Effector memory CD4-positive, alpha-beta T cell (primary cell): ENCODE measurements at places on chromosomes 7 and 10.

- no peak for DNase-seq
Measured at GRCh38 chr7:156656598-156656997, 16.0 kb downstream of the RNF32 start.

GRCh38 chr7:117975476-117975875 is 102.2 kb upstream of the CTTNBP2 start:
- DNase-seq, result no peak

DNA sequence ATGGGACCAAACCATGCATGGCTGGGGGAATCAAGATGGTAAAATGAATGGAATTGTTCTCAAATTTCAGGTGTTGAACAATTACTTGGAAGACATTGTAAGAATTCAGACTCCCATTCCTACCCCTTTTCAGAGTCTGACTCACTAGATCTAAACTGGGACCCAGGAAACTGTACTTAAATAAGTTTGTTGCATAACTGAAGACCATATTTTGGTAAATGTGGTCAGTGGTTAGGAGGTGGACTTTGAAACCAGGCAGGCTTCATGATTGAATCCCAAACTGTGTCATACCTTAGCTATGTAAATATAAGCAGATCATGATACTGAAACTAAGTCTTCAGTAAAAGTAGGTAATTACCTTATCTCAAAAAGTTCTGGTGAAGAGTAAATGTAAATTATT is 41.7 kb downstream of the ZWINT start:
- no peak for DNase-seq

GRCh38 chr7:31646942-31647341 is 40.1 kb upstream of the PPP1R17 start:
- DNase-seq, result no peak

- DNase-seq, result peak; percentile 23
Measured at GRCh38 chr10:11017570-11018431, at the start of gene CELF2. TSS of gene CELF2 (plus strand) at chr10:11017872. CDS start at chr10:11018090, 218 bp downstream.

- no peak for DNase-seq
Measured at GRCh38 chr10:32293581-32293980, 53.4 kb downstream of the EPC1 start.

- DNase-seq, result no peak
Measured at GRCh38 chr10:30178356-30178964, 119.1 kb upstream of the JCAD start.

GRCh38 chr10:86710987-86711512 is 42.7 kb downstream of the LDB3 start:
- DNase-seq, result peak; percentile 73

- DNase-seq, result no peak
Measured at GRCh38 chr10:22486431-22486830, 141.1 kb downstream of the SPAG6 start.

DNA sequence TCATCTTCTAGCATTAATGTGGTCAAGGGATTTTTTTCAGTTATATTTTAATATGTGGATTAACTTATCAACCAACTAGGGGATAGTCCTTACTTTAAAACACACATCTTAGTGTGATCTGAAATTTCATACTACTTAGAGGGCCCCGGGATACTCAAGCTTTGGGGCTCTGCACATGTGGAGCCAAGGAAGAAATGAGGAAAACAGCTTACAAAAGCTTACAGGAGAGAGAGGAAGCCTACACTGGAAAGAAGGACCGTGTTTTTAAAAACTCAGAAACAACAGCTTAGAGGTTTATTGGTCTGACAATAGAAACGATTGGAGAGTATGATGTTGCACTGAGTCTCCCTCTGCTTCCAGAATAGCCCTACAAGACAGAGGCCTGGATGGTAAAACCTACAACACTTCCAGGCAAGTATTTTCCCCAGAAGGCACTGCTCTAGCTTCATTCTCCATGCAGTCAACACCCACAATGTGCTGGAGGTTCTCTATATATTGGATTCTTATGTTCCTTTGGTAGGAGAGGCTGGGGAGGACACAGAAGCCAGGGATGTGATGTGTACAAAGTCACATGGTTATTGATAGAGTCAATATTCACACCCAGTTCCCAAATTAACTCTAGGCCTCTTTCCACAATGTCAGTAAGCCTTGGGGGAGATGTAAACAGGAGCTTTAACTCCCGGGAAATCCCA is 47.3 kb downstream of the JCAD start:
- DNase-seq, result no peak

- DNase-seq, result no peak
Measured at GRCh38 chr7:43295429-43295828, 183.0 kb downstream of the HECW1 start.

DNA sequence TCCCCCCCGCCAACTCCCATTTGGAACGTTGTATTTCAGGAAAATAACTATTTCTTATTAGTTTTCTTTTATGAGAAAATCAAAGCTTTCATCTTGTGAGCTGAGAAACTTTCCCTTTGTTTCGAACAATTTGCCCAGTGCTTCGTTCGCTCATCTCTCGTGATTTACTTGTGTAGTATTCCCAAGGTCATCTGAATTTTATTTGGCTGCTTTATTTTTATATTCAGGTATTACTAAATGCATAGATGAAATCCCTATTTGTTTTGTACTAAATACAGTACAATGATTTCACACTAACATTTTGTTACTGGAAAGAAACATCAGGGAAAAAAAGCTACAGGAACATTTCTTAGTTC is 12.0 kb upstream of the EBLN1 start:
- DNase-seq, result no peak

DNA sequence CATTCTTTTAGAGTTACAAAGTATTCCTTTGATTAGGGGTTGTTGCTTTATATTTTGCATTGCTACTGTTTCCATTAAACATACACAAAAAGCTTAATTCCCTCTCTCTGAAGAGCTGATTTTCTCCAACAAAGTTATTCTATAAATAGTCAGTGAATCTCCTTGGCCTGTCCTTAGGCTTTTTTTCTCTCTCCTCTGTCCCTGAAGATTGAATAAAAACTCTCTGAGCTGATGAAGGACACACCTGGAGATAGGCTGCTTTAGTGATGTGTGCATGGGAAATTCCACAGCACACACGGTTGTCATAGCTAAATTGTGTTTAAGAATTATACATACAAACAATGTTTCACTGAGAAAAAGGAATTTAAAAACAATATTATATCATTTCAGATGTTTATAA is 90.5 kb upstream of the TMEM106B start:
- no peak for DNase-seq

DNA sequence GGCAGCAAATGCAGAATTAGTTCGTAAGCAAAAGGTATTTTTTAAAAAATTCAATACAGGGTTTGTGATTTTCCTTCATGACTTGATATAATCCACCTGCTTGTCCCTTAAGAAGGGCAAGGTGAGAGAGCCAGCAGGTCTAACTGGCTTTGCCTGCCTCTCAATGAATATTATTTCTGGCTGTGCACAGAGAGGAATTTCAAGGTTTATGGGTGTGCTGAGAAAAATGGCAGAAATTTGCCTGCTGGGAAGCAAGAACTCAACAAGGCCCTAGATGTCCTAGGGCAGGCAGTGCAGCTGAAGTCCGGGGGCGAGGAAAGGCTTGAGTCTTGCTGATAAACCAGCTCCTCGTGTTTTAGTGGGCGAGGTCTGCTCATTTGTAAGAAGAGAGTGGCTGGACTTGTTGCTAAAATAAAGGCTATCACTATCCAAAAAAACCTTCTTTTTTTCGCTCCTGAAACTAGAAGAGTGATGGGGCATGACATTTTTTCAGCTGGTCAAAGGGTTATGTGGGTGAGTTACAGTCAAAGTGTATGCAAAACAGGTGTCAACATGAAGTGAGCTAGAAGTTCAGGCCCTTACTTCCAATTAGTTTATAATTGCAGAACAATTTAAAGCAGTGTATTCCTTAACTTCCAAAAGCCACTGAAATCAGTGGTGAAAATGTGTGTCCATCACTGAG is 385.8 kb upstream of the KLF6 start:
- DNase-seq, result no peak

DNA sequence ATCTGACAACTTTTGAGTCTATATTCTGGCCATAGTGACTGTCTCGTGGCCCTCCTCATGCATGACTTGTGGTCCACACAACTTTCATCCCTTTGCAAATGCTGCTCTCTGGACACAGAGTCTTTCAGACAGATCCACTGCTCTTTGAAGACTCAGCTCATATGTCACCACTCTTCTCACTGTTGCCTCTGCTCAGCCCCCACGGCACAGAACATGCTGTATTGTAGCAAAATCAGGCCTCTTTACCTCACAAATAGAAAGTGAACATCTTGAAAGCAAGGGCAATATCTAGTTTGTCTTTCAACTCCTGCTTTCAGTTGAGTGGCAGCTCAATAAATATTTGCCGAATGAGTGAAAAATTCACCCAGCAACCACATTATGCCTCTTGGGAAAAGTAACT is 443.5 kb downstream of the NRG3 start:
- no peak for DNase-seq

GRCh38 chr7:80131675-80132435 is 2.8 kb upstream of the GNAI1 start:
- DNase-seq, result no peak

GRCh38 chr10:105354010-105354409 is 712.9 kb downstream of the SORCS3 start:
- DNase-seq, result no peak

- no peak for DNase-seq
Measured at GRCh38 chr7:90671571-90671970, 75.5 kb downstream of the CDK14 start.

GRCh38 chr7:125465527-125465926 is 535.9 kb upstream of the POT1 start:
- DNase-seq, result no peak

GRCh38 chr10:117259279-117259678 is 18.4 kb downstream of the SLC18A2 start:
- no peak for DNase-seq

DNA sequence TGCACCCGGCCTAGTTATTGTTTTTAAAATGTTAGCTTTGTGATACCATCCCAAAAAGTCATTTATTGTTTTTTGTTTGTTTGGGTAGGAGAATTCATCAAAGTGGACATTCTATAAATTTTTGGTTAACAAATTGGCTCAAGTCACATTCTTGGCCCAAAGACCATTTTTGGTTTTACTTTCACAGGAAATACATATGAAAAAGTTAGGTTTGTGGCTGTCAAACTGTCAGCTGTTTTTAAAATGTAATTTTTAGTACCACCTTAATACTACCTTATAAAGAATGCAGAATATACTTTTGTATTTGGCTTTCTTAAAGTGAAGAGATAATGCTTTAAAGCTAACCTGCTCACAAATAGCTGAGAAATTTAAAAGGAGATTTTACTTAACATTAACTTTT is 25.1 kb downstream of the TMEM168 start:
- DNase-seq, result no peak

DNA sequence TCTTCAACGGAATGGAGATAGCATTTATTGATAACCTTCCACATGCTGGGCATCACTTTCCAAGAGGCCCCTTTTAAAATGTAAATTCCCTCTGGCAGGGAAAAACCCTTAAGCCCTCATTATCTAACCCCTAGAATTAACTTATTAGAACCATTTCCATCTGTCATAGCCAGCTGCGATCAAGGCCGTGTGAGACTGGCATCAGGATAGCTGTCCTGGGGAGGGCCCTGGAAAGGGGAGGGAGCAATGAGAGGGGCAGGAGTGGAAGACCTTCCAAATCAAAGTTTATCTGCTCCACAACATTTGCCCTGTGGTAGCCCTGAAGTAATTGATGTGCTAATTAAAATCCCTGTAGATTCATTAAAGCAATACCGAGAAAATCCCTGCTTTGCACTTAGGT is 45.0 kb upstream of the JAZF1 start:
- no peak for DNase-seq

DNA sequence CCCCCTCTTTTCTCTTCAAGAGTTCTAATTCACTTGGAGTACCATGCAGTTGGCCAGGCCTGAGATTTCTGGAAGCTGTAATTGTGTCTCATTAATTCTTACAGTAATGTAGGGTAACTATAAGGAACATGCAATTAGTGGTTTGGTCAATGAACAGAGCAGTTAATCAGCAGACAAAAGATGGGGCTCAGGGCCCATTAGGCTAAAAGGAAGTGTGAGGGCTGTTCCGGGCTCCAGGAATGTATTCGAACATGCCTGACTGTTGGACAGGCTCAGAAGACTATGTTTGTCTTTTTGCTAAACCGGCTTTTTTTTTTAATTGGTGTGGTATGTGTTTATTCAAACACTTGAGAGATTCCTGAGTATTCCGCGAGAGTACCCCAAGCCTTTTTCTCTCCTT is 42.5 kb upstream of the FZD8 start:
- DNase-seq, result no peak

GRCh38 chr10:129844216-129844766 is 119.8 kb downstream of the EBF3 start:
- DNase-seq, result no peak

DNA sequence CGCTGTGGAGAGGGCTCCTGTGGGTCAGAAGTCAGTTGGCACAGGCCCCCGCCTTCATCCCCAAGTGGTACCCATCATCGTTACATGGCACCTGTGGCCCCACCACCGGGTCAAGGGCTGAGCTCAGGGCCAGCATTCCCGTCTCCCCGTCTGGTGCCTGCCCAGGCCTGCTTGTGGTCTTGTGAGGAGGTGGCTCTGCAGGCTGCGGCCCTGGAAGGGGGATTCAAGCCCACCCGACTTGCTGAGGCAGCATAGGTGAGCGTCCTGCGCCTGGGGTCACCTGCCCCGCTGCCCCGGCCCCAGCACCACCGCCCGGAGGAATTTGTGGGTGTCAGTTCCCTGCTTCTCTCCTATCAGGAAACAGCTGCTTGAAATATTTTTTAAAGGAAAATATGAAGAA is 53.0 kb upstream of the EN2 start:
- no peak for DNase-seq

- no peak for DNase-seq
Measured at GRCh38 chr10:26474026-26474425, 35.9 kb downstream of the APBB1IP start.

DNA sequence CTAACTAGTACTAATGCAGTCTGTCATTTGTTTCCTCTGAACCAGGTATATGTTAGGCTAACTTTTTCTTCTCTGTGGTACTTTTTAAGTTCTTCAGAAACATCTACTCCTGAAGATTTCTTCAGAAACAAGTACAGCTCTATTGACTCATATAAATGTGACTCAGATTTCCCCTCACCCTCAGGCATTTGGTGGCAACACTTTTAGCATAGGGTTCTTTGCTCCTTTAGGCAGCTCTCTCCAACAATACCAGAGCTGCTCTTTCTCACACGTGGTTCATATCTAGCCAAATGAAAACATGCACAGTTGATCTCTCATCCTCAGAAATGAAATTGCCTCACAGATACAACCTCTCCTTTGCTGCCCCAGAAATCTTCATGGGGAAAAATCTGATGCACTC is 939.8 kb downstream of the SORCS1 start:
- DNase-seq, result no peak

- no peak for DNase-seq
Measured at GRCh38 chr10:122126763-122127659, 138.0 kb downstream of the TACC2 start.
